ENCODE measurements at places on chromosomes 7 and 10.
A peak's percentile ranks its signal among the peaks of the same experiment; 100 is the strongest.

- peak; percentile 88 for DNase-seq
Measured at GRCh38 chr7:36291387-36292316, 98.0 kb upstream of the ANLN start.

DNA sequence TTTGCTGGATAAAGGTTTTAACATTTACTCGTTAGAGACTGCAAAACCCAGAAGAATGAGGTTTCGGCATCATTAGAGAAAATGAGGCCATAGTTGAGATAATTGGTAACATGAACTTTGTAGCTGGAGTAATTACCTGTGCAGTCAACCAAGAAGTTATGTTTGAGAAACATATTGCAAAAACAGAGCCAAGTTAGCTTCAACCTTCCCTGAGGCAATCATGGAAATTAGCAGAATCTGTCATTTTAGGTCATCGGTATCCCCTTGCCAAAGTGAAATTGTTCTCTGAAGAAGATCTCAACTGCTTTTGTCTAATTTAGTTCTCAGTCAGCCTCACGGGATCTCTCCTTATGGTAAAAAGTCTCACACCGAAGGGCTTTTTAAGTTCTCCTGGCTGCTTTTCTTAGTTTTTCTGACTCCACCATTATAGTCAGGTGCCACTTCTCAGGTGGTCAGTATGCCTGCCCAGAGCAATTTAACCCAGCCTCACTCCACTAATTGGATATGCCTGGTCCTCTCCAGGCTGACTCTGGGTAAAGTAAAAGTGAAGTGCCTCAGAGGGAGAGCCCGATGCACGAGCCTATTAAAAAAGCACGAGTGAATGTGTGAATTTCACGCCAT, 52.5 kb downstream of the NRCAM start:
- DNase-seq, result no peak

DNA sequence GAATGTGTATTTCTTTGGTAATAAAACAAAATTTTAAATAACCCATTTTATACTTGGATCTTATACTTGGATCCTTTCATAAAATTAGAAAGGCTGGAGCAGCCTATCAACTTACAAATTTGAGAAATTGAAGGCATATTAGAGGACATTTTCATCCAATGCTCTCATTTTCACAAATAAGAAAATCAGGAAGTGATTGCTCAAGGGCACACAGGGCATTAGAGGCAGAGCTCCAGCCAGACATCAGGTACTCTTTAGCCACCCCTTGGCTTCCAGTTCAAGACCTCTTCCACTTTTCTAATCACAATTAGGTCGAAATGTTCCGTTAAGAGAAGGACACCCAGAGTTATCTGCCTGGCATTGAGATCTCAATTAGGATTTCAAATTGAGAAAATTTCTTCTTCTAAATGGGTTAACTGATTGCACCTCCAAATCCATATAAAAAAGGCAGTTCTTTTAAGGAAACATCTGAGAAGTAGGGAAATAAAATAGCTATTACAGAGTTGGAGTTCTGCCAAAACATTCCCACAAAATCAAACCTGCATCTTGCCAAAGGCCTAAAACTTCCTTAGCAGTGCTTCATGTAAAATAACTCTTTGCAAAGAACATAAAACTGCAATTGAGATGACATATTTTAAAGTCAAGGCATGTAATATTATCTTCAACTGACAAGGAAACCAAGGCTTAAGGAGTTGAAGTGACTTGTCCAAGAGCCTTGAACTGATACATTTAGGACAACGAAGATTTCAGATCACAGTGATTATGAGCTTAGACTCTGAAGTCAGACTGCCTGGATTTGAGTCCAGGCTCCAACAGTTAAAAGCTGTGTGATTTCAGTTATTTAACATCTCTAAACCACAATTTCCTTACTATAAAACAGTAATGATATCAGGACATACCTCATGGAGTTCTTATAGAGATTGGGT, 2.4 kb downstream of the ACTA2 start:
- no peak for DNase-seq

- no peak for DNase-seq
Measured at GRCh38 chr7:28507525-28508282, 95.4 kb downstream of the CREB5 start.
